Esophagus squamous epithelium (tissue), 5 donors: ENCODE measurements at places on chromosomes 13 and 19.

DNA sequence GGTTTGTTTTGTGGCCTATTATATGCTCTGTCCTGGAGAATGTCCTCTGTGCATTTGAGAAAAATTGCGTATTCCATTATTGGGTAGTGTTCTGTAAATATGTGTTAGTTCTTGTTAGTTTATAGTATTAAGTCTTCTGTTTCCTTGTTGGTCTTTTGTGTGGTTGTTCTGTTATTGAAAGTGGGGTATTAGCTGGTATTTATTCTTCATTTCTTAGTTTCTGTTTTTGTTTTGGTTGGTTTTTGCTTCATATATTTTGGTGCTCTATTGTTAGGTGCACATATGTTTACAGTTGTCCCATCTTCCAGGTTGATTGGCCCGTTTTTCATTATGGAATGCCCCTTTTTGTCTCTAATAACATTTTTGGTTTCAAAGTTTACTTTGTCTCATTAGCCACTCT, 77.3 kb downstream of the DNAJC15 start:
- DNase-seq, result no peak

GRCh38 chr13:59607780-59608233, 555.9 kb downstream of the DIAPH3 start:
- no peak for DNase-seq

GRCh38 chr19:30020189-30020588, 78.2 kb downstream of the URI1 start:
- no peak for DNase-seq

GRCh38 chr13:31201341-31202031, 1.7 kb downstream of the B3GLCT start:
- DNase-seq, result no peak

- no peak for DNase-seq
These were observed 103.9 kb downstream of the LMO7 start for GRCh38 chr13:75740031-75740430.

DNA sequence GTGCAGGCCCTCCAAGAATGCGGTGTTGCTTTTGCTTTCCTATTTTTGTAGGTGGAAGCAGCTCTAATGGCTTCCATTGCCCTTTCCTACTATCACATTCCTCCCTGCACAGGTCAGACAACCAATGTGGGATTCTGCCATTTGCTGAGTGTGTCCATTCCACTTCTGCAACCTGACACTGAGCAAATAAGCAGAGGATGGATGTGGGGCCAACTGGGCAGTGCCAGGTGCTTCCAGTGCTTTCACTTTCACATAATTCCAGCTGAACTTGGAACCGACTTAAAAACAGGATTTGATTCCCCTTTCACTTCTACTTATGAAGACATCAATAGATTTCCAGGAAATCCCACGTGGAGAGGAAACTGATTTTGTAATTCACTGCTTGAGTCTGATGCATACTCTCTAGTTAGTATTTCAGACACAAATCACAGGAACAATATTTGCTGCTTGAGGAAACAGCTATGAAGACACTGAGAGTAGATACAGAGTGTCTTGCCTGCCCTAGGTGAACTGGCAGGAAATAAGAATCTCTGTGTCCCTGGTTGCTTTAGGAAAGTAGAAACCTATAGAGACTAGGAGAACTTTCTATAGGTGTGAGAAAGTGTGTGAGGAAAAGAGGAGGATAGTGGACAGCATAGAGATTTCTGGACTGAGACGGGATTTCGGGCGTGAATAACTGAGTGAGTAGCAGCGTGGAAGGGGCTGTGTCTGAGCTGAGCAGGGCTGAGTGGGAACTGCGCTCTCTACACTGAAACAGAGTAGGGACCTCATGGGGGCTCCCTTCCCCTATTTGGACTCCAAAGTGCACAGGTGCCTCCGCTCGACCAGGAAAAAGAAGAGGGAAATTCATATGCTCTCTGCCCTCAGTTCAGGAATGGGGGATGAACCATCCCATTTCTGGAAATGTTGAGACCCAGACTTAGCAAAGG, 22.5 kb downstream of the LGALS16 start:
- DNase-seq, result no peak

DNA sequence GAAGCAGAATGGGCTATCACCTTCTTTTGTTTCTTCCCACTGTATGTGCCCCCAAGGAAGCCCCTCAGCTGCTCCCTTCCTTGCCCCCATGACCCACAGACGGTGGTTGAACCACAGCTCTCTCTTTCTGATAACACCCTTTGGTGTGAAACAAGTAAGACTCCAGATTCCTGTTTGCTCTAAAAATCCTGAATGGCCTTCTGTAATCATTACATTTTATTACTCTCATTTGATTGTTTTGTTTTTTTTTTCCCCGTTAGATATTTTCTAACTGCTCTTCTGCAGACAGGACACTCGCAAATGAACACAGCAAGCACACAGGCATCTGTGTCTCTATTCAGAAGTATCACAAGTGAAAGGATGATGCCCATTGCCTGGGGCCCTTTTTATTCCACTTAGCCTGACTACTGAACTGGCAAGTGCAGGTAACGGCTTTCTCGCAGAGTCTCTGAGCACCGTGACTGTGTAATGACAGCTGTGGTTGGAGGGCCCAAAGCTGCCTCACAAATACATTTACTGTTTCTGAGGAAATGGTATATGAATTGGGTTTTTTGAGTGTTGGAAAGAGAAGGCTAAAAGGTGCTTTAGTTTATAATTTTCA, 59.3 kb downstream of the OXGR1 start:
- no peak for DNase-seq

DNA sequence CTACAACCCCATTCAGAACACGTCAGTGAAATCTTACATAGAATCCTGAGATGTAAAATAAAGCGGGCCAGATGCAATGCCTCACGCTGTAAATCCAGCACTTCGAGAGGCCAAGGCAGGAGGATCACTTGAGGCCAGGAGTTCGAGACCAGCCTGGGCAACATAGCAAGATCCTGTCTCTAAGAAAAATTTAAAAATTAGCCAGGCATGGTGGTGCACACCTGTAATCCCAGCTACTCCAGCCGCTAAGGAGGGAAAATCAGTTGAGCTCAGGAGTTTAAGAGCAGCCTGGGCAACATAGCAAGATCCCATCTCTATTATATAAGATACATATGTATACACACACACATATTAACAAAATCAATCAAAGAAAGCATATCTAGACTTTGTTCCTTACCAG, 41.2 kb downstream of the PEX11G start:
- no peak for DNase-seq

- DNase-seq, result no peak
These were observed 3.1 kb downstream of the SPC24 start for GRCh38 chr19:11152318-11153062.

DNA sequence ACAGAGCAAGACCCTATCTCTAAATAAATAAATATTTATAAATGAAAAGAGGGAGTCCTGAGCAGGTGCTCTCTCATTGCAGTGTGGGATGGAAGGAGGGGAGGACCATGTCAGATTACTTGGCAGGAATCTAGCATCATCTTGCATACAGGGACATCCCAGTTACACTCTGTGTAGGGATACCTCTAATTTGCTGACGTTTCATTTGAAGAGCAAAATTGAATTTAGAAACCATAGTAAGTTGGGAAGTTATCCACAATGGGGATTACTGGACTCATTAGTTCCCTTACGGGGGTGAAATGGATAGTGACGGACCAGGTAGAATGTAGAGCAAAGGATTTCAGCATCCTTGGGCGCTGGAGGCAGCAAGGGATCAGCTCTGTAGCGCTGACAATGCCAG, 52.1 kb downstream of the ARHGEF18 start:
- no peak for DNase-seq

- no peak for DNase-seq
These were observed 29.9 kb downstream of the ATP7B start for GRCh38 chr13:51981355-51981754.

DNA sequence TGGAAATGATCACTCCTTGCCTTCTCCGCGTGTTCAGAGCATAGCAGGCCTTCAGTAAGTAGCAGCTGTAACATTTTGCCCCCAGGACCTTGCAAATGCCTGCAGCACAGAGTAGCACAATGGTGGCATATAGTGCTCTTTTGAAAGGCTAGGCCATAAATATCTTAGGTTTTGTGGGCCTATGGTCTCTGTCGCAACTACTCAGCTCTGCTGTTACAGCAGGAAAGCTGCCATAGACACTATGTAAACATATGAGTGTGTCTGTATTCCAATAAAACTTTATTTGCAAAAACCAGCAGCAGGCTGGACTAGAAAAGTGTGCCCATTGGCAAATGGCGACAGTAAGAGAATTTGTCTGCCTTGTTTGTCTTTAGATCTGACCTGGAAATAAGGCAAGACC, 9.4 kb downstream of the ITPKC start:
- DNase-seq, result no peak

DNA sequence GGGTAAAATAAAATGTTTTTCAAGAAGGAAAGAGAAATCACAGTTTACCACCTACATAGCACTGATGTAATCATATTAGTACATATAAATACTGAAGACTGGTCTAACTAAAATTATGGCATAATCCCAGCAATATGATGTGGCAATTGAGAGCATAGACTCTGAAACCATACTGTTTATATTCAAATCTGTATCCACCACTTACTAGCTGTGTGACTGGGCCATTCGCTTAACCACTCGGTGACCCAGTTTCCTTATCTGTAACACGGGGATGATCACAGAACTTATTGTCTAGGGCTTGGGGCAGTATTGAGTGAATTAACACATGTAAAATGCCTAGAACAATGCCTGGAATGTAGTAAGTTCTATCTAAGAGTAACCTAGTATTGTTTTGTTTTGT, 13.1 kb upstream of the GTF3A start:
- DNase-seq, result no peak

DNA sequence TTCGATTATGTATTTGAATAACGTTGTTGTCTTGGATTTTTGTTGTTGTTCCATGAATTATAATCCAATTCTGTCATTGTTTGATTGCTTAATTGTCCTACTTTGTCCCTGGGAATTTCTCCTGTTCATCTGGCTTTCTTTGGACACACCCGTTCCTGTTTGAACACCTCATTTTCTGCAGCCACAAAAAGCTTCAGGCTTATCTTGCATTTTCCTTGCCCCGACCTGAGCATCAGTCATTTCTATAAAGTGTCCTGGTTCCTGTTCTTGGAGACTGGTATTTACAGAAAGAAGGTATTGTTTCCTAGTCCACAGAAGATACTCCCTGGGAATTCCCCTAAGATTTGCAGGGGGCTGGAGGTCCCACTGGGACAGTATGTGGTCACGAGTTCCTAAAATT, 731.8 kb upstream of the ARGLU1 start:
- no peak for DNase-seq

GRCh38 chr13:107252021-107252420, 684.1 kb upstream of the ARGLU1 start:
- no peak for DNase-seq

GRCh38 chr13:99191900-99192399, 8.7 kb upstream of the UBAC2 start:
- DNase-seq, result no peak

GRCh38 chr19:54882758-54883157, 8.7 kb downstream of the FCAR start:
- no peak for DNase-seq

- no peak for DNase-seq
These were observed 159.5 kb upstream of the SOX1 start for GRCh38 chr13:111907341-111907880.

DNA sequence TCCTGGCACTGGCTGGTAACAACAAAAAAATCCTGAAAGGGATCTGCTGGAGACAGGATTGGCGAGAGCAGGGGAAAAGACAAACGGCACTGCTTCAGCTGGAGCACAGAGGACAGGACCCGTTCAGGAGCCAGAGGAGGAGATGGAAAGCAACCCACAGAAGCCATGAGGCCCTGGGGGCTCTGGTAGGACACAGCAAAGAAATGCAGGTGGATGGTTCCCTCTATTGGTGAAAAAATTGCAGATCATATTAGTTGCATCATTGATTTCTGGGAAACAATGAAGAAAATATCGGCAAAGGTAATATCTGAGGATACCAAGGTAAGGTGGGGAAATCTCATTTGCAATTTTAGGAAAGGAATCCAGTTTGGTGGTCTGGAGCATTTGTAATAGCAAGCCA, 25.7 kb upstream of the TPP2 start:
- DNase-seq, result no peak

- no peak for DNase-seq
These were observed 211.1 kb upstream of the TSHZ3 start for GRCh38 chr19:31560086-31561060.

GRCh38 chr13:64314331-64314730, 2898.7 kb upstream of the PCDH20 start:
- DNase-seq, result no peak

- DNase-seq, result no peak
These were observed 9.8 kb downstream of the PNMA8A start for GRCh38 chr19:46461537-46461936.

DNA sequence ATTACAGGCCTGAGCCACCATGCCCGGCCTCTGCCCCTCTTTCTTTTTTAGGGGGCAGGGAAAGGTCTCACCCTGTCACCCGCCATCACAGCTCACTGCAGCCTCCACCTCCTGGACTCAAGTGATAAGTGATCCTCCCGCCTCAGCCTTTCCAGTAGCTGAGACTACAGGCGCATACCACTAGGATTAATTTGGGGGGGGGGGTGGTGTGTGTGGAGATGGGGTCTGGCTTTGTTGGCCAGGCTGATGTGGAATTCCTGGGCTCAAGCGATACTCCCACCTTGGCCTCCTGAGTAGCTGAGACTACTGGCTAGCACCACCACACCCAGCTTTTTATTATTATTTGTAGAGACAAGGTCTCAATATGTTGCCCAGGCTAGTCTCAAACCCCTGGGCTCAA, 4.2 kb downstream of the APOE start:
- DNase-seq, result no peak

DNA sequence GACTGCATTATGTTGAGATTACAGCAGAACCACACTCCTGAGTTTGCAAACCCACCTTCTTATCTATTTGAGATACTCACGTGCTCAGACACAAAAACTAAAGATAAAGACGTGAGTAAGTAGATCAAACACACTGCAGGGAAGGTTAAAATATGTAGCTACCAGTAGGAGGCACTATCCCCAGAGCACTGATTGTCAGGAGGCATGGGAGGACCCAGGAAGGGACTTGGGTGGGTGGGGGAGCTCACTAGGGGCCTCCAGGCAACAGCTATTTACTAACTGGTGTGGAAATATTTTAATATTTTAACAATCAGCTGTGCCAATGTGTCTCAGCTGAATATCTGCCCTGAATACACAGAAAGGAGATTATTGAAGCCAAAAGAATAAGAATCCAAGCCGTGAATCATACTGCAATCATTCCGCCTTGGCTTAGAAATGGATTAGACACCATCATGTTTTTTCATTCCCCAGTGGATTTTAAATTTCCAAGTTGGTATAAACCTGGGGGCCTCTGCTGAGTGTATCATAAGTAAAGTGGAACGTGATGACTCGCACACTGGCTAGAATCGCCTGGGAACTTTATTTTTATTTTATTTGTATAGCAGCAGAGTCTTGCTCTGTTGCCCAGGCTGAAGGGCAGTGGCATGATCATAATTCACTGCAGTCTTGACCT, 73.2 kb upstream of the CACNA1A start:
- no peak for DNase-seq

DNA sequence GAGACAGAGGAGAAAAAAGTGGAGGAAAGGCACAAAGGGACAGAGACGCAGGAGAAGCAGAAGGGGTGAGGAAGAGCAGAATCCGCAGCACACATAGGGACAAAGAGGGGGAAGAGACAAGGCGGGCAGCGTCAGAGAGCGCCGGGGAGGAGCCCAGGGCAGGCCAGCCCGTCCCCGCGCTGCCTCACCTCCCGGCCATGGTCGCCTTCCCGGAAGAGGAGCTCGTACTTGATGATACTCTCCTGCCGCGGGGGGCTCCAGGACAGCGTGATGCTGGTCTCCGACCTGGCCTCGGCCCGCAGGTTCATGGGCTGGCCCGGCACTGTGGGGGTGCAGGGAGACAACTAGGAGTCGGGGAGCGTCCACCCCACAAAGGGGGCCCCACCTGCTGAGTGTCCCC, 100.6 kb downstream of the PTPRS start:
- DNase-seq, result no peak

- DNase-seq, result no peak
These were observed 32.8 kb downstream of the SLC15A1 start for GRCh38 chr13:98719527-98720250.
